ENCODE measurements at places on chromosomes 1 and 21.

DNA sequence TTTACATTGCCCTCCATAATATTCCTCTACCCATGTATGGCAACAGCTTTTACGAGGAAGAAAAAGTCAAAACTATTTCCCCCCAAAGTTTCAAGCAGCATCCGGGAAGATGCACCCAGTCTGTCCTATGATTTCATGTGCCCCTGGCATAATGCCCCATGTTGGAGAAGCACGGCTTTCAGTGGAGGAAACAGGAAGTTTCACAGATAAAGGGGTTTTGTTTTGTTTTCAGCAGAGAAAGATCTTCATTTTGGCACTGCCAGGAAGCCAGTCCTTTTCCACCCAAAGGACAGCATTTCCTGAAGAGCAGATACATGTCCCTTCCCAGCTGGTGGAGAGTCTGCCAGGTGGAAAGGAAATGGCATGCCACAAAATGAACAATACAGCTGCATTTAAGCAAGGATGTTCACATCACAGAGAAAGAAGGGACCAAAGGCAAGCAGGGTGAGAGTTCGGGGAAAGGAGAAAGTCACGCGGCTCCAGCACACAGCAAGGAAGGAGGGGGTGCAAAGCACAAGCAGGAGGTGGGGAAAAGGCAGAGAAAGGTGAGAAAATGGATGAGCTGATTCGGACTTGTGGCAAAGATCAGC lies 95.3 kb upstream of the HIVEP3 start:
- no peak for DNase-seq

DNA sequence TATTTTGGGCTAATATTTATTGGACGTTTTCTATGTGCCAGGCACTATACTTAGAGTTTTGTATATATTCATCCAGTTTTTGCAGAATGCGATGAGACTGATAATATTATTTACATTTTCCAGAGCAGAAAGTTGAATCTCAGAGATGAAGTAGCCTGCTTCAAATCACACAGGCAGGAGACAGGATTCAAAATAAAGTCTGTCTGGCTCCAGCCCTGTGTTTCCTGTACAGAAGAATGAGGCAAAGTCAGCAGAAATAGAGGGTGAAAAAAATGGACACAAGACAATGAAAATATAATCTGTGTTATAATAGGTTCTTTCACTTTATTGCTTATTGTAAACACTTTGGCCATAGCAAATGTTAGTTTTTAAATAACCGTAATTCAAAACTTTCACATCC lies 107.2 kb downstream of the CYYR1 start:
- DNase-seq: no peak

GRCh38 chr1:39003794-39004193 lies 12.7 kb downstream of the AKIRIN1 start:
- no peak for DNase-seq

GRCh38 chr21:34031835-34032370 lies 41.5 kb upstream of the MRPS6 start:
- DNase-seq: no peak

- no peak for DNase-seq
These were observed 170.0 kb downstream of the GRIK3 start for GRCh38 chr1:36864182-36864822.

Measured in right hindlimb (tissue), 1 donor.